ENCODE measurements at places on chromosomes 11 and 22.

- DNase-seq: no peak
Measured at GRCh38 chr11:15095736-15096228, 18.9 kb upstream of the INSC start.

GRCh38 chr11:120063686-120064340, 74.1 kb downstream of the TRIM29 start:
- DNase-seq: no peak

DNA sequence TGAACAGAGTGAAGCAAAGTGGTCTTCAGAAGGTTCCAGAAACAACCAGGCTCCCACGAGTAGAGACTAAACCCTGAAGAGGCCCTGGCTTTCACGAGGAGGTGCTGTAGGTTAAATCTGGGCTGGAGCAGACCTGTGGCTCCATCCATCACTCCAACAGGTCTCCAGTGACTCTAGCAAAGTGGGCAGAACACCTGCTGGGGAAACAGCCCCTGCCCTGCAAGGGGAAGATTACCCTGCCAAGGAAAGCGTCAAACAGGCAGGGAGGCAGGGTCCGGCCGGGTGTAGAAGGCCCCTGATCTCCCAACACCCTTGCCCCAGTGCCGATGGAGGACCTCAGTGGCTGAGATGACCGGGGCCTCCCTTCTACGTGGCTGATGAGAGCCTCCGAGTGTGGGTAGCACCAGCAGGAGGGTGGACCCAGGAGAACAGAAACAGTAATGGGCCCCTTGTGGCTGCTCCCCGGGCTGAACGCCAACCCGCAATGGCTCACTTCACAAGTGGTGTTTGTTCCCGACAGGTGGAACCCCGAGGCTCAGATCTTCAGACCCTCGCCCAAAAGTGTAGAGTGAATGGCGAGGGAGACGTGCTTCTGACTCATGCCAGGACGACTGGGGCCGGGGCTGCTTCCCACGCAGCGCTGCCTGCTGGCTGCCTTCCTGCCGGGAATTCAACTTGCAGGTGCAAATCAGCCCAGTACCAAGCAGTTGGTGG, 112.0 kb downstream of the SHANK2 start:
- no peak for DNase-seq

- DNase-seq: no peak
Measured at GRCh38 chr11:65304110-65304509, 10.6 kb upstream of the CDC42EP2 start.

DNA sequence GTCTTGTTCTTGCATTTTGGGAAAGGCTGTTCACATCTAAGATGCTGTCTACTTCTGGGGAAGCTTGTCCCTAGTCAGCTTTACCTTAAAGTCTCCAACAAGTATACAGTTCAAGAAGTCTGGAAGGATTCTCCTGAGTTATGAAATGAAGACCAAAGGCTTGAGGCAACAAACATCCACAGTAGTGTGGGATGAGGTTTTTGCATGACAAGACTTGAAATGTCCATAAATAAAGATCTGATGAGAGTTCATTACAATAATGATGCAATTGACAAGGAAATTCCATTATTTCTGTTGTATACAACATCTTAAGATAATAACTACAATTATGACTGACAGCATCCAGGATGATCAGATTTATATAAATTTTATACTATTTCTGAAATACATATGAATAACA, 21.3 kb upstream of the KDM4E start:
- DNase-seq: no peak

GRCh38 chr11:104784684-104785460, 113.4 kb downstream of the CASP12 start:
- DNase-seq: no peak

DNA sequence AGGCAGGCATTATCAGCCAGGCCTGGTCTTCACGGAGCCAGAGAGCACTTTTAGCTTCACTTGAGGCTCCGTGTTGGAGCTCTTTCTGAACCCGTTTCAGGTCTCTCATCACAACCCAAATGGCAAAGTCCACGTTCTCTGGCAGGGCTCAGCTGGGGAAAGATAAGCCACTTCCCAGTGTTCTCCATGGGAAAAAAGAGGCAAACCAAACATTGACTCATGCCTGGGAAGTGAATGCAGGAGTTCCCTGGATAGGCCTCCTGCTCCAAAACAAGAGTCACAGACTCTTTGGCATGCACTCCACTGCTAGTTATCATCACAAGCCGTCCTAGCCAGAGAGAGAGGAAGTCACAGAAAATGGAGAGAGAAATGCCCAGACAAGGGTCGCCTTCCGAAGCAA, 11.6 kb downstream of the OPCML start:
- DNase-seq: no peak

GRCh38 chr11:110710628-110711381, 1.4 kb downstream of the ARHGAP20 start:
- DNase-seq: no peak

Measured in inflammatory macrophage (primary cell).